ENCODE measurements at places on chromosomes 5 and 9.

DNA sequence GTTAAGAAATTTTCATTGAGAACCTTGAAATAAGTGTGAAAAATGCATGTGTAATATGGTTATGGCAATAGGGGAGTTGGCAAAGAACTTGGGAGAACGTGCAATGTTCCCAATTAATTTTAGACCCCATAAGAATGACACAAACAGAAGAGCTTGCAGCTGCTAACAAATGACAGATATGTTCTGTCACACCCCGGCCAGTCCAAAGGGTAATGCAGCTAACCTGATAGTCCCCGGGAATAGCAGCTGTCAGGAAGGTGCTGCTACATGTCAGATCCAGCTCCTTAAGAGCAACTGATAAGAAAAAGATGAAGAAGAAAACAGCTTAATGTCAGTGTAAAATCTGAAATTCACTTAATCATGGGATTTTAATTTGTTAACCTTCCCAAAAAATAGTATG, 30.4 kb downstream of the SEMA5A start:
- DNase-seq = no peak

- DNase-seq = peak; percentile 97
Measured at GRCh38 chr9:70601000-70601951, 186.8 kb upstream of the KLF9 start.

DNA sequence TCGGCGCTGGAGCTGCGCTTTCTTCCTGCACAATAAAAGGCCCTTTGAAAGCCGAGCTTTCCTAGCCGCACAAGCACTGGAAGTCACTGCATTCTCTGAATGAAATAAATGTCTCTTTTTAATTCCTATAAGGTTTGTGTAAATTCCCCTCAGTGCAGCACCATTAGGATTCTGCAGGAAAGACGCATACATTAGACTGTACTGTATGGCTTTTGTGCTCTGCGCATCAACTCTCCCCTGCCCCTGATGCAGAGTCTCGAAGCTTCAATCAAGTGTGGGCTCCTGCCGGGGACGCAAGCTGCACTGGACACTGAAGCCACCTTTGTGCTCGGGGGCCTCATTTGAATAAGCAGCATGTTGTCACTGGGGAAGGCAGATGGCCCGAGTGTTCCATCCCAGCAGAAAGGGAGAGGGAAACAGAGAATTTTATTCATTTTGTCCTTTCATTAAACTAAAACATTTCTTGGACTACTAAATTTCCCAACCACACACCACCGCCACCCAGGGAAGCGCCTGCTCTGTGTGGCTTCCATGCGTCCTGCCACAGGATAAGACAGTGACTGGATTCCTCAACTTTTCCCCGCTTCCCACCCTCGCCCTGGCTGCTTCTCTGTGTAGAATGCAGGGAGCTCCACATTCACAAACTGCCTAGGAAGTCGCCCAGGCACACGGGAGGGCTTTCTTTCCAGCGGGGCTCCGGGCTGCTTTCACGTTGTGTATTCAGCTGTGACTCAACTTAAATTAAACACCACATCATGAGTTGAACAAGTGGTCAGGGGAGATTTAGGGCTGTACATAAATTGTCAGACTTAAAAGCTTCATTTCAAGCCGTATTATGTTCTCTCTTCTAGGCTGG, 635.4 kb downstream of the IRX1 start:
- no peak for DNase-seq

DNA sequence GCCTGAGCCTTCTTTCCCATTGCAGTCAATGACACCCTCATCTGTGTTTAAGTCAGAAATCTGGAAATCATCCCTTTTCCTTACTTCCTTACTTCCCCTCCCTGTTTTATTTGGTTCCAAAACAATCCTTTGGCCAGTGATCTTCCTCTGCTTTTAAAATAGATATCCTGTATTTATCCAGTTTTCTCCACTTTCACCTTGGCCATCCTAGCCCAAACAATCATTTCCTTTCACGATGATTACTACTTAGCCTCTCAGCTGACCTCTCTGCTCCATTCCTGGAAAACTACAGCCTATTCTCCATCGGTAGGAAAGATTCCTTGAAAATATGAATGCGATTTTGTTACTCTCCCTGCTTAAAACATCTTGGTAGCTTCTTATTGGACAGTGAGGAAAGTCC, 565.4 kb downstream of the TLR4 start:
- DNase-seq = no peak

DNA sequence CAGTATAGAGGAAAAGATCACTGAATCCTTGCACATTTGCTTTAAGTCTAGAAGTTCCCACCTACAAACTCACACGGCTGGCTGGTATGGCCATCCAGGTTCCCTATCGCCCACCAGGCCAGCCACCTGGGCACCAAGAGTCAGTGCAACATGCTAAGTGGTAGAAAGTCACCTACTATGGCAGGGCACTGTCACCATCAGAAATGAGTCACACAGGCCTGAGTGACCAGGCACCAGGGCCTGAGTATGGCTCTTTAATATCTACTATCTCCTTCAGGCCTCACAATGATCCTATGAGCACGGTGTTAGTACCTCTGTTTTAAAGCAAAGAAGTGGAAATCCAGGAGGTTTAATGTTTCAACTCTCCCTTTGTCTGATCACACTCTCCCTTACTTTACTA, 156.2 kb downstream of the CDK5RAP2 start:
- no peak for DNase-seq

GRCh38 chr9:86955561-86955960, 8.3 kb upstream of the GAS1 start:
- no peak for DNase-seq

DNA sequence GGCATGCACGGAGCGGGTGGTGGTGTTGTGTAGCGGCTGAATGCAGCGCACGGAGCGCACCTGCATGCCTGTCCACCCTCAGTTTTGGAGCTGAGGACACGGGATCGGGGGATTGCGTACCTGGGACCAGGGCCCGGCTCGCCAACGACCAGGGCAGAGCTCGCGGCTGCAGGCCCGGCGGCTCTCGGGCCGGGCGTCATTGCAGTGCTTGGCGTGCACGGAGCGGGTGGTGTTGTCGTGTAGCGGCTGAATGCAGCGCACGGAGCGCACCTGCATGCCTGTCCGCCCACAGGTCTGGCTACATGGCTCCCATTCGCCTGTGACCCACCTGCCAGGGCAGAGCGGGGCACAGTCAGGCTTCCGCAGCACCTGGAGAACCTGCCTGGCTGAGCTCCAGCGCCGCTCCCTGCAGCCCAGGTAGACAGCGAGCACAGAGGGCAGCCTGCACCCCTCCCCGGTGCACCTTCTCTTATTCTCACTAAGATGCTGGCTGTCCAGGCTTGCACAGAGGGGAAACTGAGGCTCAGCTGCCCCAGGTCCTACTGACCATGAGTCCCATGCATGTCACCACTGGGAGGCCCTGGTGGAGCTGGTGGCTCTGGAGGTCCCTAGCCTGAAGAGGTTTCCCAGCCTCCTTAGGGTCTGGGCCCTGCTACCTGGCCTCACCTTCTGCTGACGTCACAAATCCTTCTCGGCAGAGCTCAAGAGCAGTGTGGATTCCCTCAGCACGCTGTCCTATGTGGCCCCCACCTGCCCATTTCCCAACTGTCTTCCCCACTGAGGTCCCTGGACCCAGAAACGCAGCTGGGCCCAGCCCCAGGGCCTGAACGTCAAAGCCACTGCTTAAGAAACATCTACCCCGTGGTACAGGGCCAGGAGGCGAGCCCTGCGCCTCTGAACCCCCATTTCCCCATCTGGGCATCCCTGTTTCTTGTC, 64.9 kb downstream of the ZNF354C start:
- DNase-seq = peak; percentile 60

DNA sequence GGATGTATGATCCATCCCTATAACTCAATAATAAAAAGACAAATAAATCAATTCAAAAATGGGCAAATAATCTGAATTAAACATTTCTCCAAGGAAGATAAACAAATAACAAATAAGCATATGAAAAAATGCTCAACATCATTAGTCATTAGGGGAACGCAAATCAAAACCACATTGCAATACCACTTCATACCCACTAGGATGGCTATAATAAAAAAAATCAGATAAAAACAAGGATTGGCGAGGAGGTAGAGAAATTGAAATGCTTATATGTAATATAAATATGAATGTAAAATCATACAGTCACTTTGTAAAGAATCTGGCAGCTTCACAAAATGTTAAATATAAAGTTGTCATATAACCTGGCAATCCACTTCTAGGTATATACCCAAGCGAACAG, 52.3 kb upstream of the TBCA start:
- no peak for DNase-seq

GRCh38 chr5:173236531-173237142, 1.6 kb upstream of the NKX2-5 start:
- DNase-seq = no peak

DNA sequence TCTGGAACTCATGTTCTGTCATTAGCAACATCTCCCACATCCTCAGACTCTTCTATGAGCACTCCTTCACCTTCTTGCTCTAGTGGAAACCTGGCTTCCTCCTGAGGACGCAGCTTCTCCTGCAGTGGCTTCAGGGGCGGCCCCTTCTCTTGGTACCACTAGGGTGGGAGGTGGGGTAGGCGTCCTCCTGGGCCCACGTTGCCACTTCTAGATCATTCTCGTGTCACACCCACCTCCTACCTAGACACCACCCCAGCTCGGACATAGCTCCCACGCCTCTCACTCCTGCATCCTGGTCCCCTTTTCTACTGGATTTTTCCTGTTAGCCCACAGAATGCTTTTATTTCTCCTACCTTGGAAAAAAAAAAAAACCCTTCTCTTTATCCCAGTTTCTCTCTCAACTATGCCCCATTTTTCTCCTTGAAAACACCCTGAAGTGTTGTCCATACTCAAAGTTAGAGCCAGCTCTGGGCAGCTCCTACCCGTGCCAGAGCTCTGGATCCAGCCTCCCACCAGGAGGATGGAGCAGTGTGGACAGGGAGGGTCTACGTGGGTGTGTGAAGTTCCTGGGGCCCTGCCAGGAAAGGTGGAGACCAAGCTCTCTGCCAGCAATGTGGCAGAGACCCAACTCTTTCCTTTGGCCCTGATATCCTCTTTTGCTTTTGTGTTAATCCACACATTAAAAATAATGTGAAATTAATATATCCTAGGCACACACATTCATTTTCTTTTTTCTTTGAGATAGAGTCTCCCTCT, 179.2 kb downstream of the HSPA4 start:
- no peak for DNase-seq

DNA sequence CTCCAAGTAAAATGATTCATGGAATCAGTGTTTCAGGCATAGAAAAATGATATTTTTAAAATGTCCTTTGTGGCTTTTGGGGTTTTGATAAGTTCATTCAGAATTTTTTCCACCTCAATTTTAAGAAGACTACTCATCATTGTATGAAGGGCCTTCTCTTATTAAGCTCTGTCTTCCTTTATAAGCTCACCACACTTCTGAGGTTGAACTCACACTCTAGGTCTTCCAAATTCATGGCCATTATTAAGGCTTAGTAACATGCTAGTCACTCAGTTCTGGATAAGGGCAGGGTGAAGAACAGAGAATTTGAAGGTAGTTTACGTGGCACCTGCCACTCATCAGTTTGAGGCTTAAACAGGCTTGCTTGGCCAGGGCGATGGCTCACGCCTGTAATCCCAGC, 4.2 kb downstream of the MELK start:
- no peak for DNase-seq

DNA sequence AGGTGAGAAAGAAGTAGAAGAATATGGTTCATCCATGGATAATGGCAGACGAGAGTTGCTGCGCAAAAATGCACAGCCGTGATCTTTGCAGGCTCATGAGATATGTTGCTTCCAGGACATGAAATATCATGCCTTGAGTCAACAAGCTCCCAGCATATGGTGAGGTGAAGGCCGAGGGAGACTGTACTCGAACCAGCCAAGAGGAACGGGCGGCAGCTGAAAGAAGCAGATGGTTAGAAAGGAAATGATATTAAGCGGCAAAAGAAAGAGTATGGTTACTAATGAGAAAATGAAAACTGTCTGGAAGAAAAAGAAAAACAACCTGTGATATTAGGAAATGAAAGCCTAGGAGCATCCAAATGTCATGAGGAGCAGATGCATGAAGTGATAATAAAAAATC, 344.7 kb upstream of the DAP start:
- no peak for DNase-seq

DNA sequence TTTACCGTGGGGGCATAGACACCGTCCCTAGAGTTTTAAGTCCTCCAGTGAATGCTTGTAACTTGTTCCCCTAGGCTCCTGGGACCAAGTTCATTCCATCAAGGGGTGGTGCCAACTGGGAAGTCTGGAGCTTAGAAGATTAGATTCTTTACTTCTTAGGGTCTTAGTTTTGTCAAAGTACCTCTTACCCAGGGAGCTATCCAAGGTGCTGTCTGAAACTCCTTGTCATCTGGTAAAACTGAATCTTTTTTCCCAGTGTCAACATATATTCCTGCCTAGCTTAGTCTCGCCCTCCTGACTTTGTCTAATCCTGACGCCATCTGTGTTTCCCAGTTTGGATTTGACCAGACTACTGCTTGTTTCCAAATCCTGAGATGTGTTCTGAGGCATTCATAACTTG, 41.6 kb downstream of the MAMDC2 start:
- no peak for DNase-seq

- DNase-seq = no peak
Measured at GRCh38 chr9:16625161-16625631, 245.3 kb downstream of the BNC2 start.

GRCh38 chr5:42621242-42621641, 135.4 kb upstream of the CCDC152 start:
- DNase-seq = no peak

DNA sequence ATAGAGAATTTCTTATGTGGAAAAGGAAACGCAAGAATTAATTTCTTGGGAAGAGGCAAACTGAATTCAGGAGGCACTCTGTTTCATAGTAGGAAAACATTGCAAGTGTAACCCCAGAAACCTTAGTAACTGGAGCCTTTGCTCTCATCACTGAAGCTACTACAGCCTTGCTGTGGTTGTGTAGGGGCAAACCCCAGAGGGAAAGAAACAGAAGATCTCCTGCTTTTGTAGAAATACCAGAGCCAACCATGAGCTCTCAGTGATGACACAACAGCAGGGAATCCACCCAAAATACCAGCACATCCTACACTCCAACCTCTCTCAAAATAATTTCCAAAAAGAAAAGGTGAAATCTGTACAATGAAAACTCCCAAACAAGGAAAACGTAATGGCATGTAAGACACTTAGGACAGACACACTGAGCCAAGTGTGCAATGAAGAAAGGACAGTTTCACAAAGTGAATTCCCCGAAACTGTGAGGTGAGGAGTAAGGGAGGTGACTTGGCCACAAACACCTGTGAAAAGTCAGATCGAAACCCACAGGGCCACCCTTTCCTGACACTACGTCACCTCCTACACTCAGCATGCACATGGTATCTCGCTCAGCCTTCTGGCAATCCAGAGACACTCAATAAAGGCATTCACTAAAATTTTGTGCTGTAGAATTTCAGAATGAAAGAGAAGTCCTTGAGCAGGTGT, 8.5 kb upstream of the ACSL6 start:
- no peak for DNase-seq

GRCh38 chr5:27855491-27855890, 817.1 kb upstream of the CDH9 start:
- DNase-seq = no peak

GRCh38 chr5:10660135-10660534, 96.3 kb downstream of the ANKRD33B start:
- DNase-seq = no peak

- no peak for DNase-seq
Measured at GRCh38 chr5:169088028-169088725, 212.8 kb downstream of the SLIT3 start.
